ENCODE measurements at places on chromosomes 1 and 21.

- peak; percentile 93 for DNase-seq
Measured at GRCh38 chr1:201480231-201481003, 11.4 kb upstream of the PHLDA3 start.

- DNase-seq, result no peak
Measured at GRCh38 chr1:172915271-172915670, 135.5 kb downstream of the TNFSF18 start.

DNA sequence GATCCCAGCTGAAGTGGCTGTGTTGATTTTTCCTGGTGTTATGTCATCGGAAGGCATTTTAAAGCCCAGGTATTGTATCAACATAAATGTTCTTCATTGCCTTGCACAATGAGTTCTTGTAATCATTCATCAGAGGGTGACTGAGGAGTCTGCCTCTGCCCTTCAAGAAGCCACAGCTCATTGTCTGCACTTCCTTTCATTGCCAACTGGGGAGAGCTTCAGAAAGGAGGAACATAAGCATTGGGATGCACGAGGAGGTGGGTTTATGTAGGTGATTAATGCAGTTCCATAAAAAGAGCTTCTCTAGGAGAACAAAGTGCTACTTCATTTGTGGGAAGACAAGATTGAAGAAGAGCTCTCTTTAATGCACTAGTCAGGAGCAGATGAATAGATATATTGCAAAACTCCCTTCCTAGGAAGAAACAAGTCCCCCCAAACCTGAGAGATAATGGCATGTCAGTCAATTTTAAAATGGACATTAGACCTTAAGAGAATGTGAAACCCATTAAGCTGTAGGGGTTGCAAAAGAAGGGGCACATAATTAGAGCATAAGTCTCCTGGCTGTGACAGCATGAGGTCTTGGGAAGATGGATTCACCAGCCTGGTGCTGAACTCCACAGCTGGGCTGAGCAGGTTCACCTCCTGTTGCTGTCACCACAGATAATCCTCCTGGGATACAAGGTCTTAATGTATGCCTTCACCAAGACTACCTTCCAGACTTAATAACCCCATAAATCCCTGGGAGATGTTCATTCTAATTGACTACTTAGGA, 124.6 kb downstream of the BACH1 start:
- DNase-seq, result no peak

GRCh38 chr21:32534113-32534512, 51.2 kb downstream of the TCP10L start:
- DNase-seq, result no peak

- no peak for DNase-seq
Measured at GRCh38 chr1:154406886-154407197, 1.7 kb downstream of the IL6R start.

- peak; percentile 60 for DNase-seq
Measured at GRCh38 chr21:43369124-43369523, 57.8 kb downstream of the SIK1 start.

GRCh38 chr1:42172381-42173133, 8.0 kb upstream of the GUCA2A start:
- DNase-seq, result no peak

- DNase-seq, result peak; percentile 61
Measured at GRCh38 chr1:108590441-108590840, 30.5 kb downstream of the EEIG2 start.

- no peak for DNase-seq
Measured at GRCh38 chr1:226489718-226490425, 58.7 kb upstream of the STUM start.

- DNase-seq, result no peak
Measured at GRCh38 chr1:103560427-103560826, 11.0 kb upstream of the AMY2B start.

DNA sequence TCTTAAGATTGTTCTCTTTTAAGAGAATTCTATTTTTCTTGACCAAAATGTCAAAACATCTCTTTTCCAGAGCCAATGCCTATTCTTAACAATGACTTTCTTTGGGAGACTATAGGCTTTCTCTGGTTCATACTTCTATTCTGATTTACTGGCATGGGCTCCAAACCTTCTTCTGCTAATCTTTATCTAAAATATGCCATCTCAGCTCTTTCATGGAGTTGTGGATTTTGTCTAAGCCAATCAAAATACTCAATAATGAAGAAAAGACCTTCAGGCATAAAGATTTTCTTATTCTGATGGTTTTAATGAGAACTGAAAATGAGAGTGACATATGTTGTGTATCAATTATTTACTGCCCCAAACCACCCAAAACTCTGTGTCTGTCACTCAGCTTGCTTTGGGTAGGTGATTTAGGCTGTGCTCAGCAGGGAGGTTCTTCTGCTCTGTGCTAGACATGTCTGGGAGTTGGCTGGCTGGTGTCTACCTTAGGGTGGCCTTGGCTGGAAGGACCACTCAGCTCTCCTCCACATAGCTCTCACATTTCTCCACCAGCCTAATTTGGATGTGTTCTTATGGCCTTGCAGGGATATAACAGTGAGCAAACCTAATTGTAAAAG, 270.8 kb downstream of the PRDM2 start:
- no peak for DNase-seq

GRCh38 chr1:108961752-108962486, 1.4 kb downstream of the CLCC1 start:
- no peak for DNase-seq

- peak; percentile 92 for DNase-seq
Measured at GRCh38 chr1:112718691-112719418, 3.7 kb upstream of the PPM1J start.

DNA sequence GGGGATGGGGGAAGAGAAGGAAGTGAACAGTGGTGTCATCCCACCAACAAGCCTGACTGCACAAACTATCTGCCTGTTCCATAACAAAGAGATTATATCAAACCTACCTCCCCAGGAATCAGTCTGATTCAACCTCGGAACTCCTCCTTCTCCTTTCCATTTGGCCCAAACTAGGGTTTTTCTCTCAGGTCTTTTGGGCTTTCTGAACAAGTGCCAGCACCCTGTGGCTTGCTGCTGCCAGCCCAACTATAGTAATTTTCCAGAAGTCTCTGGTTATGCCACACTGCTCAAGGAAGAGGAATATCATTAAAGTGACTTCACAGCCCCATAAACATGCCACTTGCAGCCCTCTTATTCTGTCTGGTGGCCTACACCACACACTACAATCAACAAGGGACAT, 70.5 kb downstream of the RGS7 start:
- no peak for DNase-seq

GRCh38 chr1:24126672-24127023, 14.7 kb upstream of the MYOM3 start:
- DNase-seq, result no peak

DNA sequence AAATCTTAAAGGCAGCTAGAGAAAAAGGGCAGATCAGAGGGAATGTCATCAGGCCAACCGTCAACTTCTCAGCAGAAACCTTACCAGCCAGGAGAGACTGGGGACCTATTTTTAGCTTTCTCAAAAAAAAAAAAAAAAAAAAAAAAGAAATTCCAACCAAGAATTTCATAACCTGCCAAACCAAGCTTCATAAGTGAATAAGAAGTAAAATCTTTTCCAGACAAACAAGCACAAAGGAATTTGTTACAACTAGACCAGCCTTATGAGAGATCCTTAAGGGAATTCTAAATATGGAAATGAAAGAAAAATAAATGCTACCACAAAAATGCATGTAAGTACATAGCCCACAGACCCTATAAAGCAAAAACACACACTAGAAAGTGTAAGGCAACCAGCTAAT, 267.7 kb downstream of the AKT3 start:
- no peak for DNase-seq

DNA sequence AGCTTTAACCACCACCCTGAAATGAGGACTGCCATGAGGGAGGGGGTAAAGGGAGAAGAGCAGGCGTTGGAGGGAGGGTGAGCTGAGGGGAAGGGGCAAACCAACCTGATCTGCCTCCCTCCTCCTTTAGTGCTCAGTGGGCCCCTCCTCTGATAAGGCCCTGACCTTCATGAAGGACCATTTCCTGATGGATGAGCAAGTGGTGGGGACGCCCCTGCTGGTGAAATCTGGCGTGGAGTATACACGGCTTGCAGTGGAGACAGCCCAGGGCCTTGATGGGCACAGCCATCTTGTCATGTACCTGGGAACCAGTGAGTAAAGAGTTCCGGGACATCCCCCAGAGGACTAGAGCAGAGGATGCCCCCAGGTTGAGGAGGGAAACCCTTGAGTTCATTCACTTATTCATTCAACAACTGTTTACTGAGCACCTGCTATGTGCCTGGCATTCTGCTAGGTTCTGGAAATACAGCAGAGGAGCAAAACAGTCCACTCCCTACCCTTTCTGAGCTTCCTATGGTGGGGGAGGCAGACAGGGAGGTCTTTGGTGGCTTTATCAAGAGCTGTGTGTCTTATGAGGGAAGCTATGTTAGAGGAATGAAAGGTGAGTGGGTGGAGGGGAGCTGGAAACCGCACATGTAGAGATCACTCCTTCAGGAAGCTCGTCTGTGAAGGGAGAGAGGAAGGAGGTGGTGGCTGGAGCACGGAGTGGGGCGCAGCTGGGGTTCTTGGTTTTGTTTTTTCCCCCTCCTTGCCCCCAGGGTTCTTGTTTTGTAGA, 19.5 kb downstream of the SEMA4A start:
- no peak for DNase-seq

DNA sequence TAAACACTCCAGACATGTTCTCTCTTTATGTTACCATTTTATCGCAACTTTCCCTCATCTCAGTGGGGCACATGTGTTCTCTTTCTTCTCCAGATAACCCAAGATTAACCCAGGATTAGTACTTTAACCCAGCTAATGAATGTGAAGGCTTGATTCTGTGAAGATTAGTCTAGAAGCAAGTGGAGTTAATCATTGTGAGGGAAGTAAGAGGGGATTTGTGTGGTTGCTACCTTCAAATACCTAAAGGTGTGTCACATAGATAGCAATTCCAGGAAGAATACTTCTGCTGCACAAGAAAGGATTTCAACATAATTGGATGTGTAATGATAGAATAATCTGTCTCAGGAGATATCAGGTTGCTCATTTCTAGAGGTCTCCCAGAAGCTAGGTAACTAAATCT, 327.1 kb downstream of the PBX1 start:
- DNase-seq, result no peak

GRCh38 chr1:4794020-4794780, 139.8 kb downstream of the AJAP1 start:
- no peak for DNase-seq

DNA sequence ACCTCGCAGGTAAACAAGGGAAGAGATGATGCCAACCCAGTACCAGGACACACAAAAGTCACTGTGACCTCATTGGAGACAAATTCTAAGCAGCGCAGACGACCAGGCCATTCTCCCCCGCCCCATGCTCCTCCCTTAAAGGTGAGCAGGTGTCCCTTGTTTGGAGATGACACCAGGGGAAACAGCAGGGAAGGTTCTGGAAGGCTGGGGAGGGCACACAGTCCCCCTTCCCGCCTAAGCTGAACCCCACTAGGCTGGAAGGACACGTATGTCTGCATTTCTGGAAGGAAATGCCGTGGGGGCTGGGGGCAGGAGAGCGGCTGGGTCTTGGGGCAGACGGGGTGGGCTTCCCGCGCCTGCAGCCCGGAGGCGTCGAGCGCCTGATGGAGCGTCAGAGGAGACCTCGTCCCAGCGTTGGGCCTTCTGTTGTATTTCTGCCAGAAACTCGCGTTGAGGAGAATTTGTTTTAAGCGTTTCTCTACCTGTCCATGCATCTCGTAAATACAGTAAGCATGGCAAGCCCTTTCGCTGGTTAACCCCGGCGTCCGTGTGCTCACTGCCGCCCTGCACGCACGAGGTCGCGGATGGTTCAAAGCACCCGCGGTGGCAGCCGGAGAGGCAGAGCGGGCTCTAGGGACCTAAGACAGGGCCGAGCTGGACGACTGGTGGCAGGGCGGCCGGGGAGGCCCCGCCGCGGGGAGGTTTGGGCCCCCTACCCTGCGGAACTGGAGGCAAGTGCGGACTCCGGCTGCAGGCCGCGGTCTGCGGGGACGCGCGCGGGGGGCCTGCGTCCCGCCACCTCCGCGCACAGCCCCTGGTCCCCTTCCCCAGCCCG, 1.2 kb upstream of the LHX4 start:
- DNase-seq, result no peak

- DNase-seq, result no peak
Measured at GRCh38 chr1:156001662-156002171, 19.0 kb downstream of the SSR2 start.

DNA sequence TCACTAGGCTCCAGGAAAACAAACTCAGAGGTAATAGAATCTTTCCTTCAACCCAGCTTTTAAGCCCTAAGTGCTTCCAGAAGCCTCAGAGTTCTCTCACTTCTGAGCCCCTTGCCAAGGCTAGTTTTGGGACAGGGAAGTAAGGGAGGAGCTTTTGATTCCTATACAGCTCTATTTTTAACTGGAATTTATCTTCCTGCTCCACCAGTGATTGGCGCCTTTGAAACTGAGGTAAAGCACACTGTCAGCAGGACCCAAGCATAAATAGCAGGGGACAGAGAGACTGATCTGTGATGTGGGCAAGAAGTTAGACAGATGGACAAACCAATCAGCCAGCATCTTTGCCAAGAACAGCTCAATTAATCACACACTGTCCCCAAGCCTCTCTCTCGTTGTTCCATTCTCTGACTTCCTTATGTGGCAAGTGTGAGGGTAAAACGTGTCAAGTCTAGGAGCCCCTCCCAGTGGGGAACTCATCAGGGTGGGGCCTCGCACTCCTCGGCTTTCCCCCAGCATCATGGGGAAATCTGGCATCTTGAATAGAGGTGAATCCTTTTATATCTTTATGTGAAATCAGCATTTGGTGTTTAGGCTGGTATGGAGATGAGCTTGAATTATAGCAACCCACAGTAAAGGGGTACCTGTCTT, 40.2 kb upstream of the MPZL1 start:
- DNase-seq, result no peak

DNA sequence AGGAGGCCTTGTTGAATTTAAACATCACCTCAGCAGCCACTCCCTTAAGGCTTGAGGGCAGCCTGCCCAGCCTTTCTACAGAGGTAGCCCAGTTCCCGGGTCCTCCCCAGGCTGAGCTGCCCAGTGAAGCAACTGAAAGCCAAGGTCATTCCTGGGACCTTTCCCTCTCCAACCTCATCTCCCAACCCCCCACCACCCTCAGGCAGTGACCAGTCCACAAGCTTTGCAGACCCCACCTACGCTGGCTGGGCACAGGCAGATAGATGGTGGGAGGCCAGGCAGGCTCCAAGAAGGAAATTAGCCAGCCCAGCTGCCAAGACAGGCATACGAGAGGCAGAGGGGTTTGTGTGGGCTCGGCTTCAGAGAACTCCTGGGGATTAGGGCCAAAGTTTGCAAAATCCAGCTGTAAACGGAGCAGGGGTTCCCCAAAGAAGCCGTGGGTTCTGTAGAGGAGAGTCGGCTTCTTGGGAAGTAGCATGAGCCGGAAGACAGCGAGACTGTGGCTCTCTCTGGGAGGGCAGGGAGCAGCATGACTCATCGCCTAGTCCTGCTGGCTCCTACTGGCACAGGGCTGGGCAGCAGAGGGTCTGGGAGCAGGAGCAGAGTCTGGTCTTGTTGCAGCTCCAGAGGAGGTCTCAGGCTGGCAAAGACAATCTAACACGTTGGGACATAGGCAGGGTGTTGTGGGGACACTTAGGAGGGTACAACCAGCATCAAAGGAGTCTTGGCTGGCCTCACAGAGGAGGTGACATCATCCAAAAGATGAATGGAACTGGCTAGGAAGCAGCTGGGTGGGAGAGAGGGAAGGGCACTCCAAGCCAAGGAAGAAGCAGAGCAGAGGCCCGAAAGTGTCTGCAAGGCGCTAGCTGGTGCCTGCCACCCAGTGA, 2.8 kb upstream of the ZC3H12A start:
- DNase-seq, result peak; percentile 77

GRCh38 chr1:85109475-85109874, 61.2 kb upstream of the MCOLN3 start:
- no peak for DNase-seq
